Fibroblast of skin of left biceps (primary cell): ENCODE measurements at places on chromosomes 4 and X.

- DNase-seq = no peak
Observed at GRCh38 chr4:168555437-168555836, 58.6 kb downstream of the PALLD start.

GRCh38 chr4:107888237-107888636 lies 43.1 kb upstream of the CYP2U1 start:
- DNase-seq = no peak

DNA sequence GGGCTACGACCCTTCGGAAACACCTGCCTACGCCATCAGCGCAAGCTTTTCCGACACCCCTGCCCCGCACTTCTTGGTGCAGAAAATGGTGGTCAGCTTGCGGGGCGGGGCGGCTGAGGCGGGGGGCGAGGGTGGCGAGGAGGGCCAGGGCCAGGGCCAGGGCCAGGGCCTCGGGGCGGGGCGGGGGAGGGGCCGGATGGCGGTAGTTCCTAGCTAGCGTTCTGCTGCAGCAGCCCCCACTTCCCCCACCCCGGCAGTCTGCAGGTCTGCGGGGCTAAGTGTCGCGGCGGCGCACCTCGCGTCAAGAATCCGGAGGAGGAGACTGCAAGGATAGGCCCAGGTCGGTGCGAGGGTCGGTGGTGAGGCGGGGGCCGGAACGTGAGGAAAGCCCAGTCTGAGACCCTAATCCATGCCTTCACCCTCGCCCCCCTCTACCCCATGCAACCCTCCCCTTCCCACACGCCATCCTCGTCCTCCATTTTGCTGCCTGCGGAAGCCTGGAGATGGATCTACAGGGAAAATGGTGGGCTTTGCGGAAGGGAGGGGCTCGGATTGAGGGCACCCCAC lies 600 bp downstream of the BEX4 start:
- no peak for DNase-seq

GRCh38 chr4:102596532-102596931 lies 95.4 kb downstream of the NFKB1 start:
- no peak for DNase-seq

GRCh38 chr4:104381729-104382128 lies 113.0 kb downstream of the CXXC4 start:
- no peak for DNase-seq

DNA sequence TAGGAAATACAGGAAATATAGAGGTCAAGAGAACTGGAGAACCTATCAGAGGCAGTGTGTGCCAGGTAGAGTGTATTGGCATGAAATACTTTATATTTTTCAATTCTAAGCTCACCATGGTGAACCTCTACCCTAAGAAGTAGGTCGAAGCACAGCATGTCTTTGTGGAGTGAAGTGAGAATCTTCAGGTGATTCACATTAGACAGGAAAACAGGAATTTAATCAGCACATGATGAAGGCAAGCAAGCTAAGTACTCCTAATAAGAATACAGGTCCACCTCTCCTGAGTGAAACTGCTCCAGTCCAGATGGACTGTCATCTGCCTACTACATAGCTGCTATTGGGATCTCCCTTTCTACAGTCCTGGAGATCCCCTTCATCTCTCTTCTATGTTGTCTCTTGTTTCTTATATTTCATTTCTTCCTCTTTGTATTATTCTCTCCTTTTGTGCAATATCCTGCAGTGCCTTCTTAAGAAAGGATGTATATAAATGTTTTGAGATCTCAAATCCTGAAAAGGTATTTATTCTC lies 159.0 kb downstream of the LRBA start:
- DNase-seq = no peak

GRCh38 chrX:866441-866990 lies 235.9 kb downstream of the SHOX start:
- DNase-seq = no peak

- no peak for DNase-seq
Observed at GRCh38 chr4:41057467-41057866, 156.9 kb downstream of the APBB2 start.

- DNase-seq = peak; percentile 29
Observed at GRCh38 chr4:150010525-150011126, 67.6 kb upstream of the DCLK2 start.

DNA sequence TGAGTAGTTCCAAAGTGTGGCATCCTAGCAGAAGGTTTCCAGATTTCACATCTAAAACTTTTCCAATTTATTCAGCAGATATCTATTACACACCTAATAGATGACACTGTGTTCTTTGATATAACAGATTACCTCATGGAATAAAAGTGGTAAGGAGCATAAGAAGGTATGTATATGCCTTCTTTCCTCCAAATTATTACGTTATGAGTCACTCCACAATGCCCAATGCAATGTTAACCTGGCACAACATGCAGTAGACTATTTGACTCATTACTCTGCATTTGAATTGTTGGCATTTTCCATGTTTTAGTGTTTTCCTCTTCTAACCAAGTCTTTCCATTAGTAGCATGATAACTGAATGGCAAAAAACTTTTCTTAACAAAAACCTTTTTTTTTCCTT lies 383.6 kb downstream of the ADGRL3 start:
- no peak for DNase-seq

DNA sequence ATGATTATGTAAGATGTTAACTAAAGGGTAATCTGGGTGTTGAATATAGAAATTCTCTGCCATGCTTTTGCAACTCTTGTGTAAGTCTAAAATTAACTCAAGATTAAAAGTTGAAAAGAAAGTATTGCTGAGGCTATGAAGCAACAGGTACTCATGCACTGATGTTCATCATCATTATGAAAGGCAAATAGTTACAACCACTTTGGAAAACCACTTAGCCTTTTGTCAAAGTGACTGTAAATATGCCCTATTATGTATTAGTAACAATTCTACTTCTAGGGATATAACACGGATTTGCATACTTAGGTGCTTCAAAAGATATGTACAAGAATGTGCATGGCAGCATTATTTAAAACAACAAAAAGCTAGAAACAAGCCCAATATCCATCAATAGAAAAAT lies 227.8 kb upstream of the CXXC4 start:
- DNase-seq = no peak

GRCh38 chrX:77404419-77404818 lies 42.8 kb upstream of the FGF16 start:
- DNase-seq = no peak

- DNase-seq = no peak
Observed at GRCh38 chr4:20433097-20433705, 181.5 kb downstream of the SLIT2 start.

GRCh38 chr4:236028-236427 lies 69.2 kb downstream of the ZNF732 start:
- DNase-seq = no peak

DNA sequence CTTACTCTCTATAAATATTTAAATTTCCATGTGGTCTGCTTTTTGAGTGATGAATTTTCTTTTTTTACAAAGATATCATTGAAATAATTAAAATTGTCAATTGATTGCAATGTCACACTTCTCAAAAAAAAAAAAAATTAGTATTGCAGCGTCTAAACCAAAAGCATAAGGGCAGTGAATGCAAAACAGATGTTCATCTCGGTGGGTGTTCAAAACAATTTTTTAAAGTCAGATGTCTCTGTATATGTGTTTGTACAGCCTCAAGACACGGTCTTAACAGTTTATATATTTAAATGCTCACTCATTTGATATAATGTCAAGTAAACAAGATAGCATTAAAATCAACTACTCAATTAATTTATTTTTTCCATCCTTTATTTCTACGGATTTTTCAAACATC lies 52.3 kb downstream of the PALLD start:
- no peak for DNase-seq

DNA sequence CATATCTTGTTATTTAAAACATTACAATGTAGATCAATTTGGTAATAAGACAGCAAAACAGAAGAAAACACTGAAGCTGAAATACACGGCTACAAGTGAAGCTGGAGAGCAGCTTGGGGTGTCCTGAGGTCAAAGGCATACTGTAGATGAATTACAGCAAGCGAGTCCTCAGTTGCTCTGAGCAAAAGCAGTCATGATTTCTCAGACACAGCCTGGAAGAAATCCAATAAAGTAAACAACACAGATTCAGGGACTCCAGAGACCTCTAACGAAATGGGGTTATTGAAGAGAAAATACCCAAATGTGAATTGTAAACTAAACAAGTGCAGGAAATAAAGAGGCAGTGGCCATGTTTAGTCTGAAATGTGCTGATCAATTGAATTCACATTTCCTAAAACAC lies 324.4 kb downstream of the CAMK2D start:
- no peak for DNase-seq

DNA sequence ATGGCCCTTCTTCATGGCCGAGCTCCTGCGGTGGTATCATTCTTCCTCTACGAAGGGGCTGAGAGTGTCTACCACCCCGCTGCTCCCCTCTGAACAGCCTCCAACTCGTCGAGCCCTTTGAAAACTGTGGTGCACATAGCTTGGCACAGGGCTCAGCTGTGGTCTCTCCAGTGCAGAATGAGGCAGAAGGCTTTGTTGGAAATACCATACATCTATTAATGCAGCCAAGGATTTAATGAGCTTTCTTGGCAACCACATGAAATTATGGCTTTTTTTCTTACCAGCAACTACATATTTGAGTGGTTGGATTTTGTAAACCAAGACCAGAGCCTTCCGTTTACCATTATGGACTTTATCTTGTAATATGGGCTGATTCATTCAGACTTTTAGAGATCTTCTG lies 61.7 kb upstream of the CBR4 start:
- DNase-seq = no peak
